ENCODE measurements at places on chromosomes 5 and 9. TPM values are rescaled to one million over a fixed set of nuclear protein-coding genes. Genes with fewer than 3 reads are reported as not detected.

SLC46A2 gene
- total RNA-seq = not detected

ANGPTL2 gene
- total RNA-seq = 0.20 TPM

DNA sequence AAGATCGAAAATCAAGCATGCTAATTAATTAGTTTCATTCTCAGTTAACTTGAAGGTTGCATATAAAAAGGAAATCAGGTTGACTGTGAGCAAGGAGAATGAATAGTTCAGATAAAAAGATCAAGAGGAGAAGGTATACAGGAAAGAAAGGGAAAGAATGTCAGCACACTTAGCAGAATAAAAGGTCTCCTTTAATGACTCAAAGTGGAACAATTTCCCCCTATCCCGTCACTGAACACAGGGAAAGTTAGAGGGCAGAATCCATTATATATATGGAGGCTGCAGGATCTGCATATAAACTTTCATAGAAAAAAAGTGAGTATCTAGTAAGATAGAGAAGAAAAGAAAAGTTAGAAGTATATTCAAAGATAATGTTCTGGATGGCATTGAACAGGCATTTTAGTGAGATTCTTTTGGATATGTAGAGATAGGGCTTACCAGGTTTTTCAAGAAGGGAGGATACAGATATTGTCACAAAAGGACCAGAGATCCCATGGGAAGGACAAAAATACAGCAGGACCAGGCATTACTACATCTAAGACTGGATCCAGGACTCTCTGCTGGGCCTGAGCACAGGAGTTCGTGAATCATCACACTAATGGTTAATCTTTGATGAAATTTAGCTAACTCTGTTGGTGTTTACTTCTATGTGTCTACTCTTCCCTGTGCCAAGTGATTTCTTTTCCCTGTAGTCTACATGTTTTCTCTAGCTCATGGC is 988.2 kb upstream of the ARRDC3 start:
- no peak for DNase-seq
- H3K36me3 ChIP-seq = no peaks in the 10 kb centered on the region
- H3K4me1 ChIP-seq = no peaks in the 10 kb centered on the region
- no peak overlapping the region for H3K27ac ChIP-seq
- no peak overlapping the region for H3K4me3 ChIP-seq

- H3K4me1 ChIP-seq = no peaks in the 10 kb centered on the region
- DNase-seq = no peak
- H3K36me3 ChIP-seq = no peaks in the 10 kb centered on the region
- no peak overlapping the region for H3K27ac ChIP-seq
Measured at GRCh38 chr5:60470881-60471280, 229.1 kb downstream of the DEPDC1B start.

- no peak overlapping the region for H3K27ac ChIP-seq
- H3K27me3 ChIP-seq = no peaks in the 10 kb centered on the region
- DNase-seq = no peak
- H3K36me3 ChIP-seq = no peaks in the 10 kb centered on the region
- no peak overlapping the region for H3K4me3 ChIP-seq
Measured at GRCh38 chr9:92026206-92027002, 76.4 kb upstream of the ROR2 start.

DNA sequence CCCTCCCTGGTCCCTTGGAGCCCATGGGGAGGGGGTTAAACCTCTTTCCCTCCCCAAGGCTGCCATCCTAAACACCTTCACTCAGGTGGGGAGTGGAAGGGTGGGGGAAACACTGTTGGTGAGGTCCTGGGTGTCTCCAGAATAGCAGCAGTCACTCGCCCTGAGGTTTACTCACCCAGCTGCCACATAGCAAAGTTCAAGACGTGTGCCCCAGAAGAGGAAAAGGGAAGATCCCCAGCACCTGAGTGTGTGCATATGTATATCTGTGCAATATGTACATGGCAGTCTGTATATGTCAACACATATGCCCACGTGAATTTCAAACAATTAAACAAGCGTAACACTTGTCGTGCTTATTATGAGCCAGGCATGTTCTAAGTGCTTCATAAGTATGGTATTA is 31.3 kb upstream of the SMU1 start:
- no peaks in the 10 kb centered on the region for H3K27me3 ChIP-seq
- H3K4me1 ChIP-seq = peaks cover 4% of the 10 kb centered on the region
- H3K4me3 ChIP-seq = no peak overlapping the region
- DNase-seq = no peak
